ENCODE measurements at places on chromosomes 1 and 21.

DNA sequence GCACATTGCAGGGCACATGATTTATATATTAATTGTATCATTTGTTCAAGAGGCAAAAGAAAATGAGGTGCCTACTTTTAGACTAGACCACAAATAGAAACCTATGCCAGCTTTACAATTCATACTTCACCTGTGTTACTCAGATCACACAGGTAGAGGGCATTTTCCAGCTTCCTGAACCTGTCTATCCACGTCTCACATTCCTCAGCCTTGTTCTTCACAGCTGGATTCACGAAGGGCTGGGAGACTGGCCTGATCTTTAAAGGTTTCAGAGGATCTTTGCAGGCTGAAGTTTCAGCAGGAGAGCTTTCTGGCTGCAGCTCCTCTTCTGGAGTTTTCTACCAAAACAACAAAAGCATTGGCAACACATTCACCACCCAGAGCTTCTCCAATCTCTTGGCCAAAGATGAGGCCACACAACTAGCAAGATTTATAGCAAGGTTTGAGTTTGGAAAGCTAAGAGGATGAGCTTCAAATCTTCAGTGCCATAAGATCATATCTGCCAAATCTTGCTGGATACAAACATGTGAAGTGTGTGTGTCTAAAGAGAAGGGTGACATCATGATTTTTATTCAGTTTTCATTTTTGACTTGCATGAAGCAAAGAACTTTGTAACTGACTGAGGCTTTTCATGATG lies 71.0 kb upstream of the CYP2J2 start:
- DNase-seq: no peak

DNA sequence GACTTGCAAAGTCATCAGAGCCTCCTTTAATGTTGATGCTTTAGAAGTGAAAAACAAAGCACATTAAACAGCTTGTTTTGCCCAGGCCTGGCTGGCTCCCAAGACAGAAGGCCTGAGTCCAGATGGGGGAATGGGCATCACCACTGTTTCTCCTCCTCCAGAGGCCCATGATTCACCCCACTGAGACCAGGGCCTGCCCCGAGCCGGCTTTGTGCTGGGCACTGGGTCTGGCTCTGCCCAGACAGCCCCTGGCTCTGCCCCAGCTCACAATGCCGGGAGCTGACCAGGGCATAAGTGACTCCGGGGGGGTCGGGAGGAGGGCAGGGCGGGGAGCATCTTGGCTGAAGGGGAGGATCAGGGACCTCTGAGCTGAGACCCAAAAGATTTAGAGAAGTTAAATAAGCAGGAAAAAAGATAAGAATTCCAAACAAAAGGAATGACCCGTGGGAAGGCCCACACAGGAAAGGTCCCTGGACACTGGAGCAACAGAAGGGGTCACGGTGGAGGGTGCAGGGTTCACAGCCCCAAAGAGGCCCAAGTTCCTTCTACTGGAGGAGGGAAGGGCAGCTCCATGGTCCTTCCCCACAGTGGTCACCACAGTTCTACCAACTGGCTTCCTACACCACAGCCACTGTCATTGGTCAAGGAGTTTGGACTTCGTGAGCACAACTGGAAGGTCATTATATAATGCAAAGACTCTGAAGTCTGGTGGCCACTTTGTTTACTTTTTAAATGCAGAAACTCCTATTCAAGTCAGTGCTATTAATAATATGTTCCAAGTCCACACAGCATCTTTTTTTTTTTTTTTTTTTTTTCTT lies 5.5 kb downstream of the C2CD2 start:
- DNase-seq: no peak

DNA sequence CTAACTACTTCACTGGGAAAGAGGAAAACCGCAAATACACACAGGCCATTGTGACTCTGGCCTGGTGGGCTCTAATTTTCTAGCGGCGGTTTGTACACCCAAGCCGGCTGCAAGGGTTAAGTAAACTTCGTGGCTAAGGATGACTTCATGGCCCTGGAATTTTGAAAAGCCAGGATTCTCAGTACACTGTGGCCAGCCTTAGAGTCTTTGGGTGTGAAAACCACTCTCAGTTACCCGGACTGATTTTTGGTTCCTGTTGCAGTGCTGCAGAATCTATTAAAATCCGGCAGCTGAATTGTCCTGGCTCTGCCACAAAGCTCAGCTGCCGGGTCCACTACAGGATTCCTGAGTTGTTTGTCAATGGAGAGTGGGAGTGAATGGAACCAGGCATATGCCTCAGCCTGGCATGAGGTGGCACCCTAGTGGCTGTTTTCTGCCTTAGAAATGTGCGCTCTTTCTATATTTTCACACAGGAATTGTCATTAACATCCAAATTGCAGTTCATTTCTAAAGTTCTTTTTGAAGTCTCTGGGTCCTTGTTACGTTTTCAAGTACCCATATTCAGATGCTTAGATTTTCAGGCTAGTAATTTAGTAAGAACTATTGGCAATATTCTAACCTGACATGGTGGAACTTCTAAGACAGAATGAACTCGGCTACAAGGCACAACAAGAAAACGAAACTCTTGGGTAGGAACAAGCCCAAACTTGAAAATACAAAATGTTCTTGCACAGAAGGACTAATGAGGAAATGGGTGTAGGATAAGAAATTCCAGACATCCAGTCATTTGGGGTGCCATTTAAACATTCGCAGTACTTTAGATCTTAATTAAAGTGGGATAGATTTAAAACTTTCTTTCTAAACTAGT lies 255.9 kb downstream of the NFIA start:
- DNase-seq: peak; percentile 75

GRCh38 chr1:196034080-196034706 lies 574.0 kb downstream of the KCNT2 start:
- peak; percentile 100 for DNase-seq

DNA sequence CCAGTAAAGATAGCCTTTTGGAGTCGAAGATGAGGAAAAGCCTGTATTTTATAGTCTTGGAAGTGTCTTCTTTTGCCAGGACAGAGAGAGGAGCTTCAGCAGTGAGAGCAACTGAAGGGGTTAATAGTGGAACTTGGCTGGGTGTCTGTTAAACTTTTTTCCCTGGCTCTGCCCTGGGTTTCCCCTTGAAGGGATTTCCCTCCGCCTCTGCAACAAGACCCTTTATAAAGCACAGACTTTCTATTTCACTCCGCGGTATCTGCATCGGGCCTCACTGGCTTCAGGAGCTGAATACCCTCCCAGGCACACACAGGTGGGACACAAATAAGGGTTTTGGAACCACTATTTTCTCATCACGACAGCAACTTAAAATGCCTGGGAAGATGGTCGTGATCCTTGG lies at the start of gene VCAM1:
Gene VCAM1 (plus strand): TSS at position 253 of the 400 bp plus-strand sequence. CDS start 119 bp downstream, at position 372.
- DNase-seq: no peak

- DNase-seq: no peak
Measured at GRCh38 chr1:108644984-108645383, 15.9 kb downstream of the HENMT1 start.

DNA sequence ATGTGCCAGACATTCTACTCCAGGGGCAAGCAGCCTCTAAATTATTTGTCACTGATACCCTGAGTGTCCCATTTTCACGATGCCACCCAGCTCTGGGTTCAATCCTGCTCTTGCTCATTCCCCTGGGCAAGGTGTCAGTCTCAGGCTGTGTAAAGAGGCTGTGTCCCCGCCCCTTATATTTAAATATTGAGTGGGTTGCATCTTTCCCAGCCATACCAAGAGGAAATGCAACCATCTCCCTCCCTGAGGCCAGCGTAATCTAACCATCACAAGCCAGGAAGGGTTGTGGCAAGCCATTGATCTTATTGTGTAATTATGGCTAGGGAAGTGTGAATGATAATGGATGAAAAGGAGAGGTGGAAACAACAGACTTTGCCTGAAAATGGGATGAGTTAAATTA lies 54.7 kb upstream of the CLDN14 start:
- DNase-seq: no peak

DNA sequence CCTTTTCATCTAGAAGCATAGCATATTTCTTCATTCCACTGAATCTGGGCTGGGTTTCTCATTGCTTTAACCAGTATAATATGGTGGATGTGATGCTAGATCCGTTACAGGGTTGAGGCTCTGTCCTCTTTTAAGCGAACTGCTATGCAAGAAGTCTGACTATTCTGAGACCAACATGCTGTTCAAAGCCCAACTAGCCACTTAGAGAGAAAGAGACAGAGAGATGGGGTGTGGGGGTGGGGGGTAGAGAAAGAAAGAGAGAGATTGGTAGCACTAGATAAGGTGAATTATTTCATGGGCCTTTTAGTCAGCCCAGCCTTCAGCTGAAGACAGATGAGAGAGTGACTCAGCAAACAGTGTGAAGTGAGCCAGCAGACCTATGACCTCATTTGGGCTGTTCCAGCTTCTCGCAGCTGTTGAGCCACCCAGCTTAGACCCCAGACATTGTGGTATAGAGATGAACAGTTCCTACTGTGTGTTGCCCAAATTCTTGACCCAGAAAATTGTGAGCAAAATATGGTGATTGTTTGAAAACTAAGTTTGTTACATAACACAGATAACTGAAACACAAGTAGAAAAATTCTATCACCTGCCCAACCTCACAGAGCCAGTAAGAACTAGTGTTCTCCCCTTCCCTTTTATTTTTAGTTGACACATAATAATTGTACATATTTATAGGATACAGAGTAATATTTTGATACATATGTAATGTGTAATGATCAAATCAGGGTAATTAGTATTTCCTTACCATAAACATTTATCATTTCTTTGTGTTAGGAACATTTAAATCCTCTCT lies 40.7 kb upstream of the PRKACB start:
- DNase-seq: no peak

- DNase-seq: no peak
Measured at GRCh38 chr1:61967750-61968149, 225.5 kb downstream of the PATJ start.

DNA sequence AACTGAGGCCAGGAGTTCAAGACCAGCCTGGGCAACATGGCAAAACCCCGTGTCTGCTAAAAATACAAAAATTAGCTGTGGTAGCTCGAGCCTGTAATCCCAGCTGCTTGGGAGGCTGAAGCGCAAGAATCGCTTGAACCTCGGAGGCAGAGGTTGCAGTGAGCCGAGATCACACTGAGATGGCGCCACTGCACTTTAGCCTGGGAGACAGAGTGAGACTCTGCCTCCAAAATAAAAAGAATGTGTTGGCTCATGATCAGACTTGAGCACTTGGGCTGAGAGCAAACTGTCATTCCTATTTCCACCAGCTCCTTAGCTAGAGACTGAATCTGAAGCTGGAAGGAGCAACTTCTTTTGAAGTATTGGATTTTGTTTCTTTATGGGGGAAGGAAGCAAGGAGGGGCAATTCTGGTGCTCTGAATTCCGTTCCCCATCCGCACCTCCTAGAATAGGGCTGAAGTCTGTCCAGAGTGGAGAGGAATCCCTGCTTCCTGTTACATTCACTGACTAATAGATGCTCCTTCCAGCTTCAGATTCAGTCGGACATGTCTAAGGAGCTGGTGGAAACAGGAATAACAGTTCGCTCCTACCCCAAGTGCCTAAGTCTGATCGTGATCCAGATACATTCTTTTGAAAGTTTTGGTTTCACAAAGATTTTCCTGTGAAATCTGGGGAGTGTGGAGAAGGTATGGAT lies 3.8 kb downstream of the ZNF672 start:
- peak; percentile 29 for DNase-seq

Data from NCI-H2081 (cell line).